ENCODE measurements at places on chromosomes 1 and 21.

- peak; percentile 72 for DNase-seq
These were observed 21.1 kb downstream of the C2CD2 start for GRCh38 chr21:41932576-41933312.

GRCh38 chr21:28237661-28238060 is 755.0 kb downstream of the LTN1 start:
- DNase-seq = no peak

DNA sequence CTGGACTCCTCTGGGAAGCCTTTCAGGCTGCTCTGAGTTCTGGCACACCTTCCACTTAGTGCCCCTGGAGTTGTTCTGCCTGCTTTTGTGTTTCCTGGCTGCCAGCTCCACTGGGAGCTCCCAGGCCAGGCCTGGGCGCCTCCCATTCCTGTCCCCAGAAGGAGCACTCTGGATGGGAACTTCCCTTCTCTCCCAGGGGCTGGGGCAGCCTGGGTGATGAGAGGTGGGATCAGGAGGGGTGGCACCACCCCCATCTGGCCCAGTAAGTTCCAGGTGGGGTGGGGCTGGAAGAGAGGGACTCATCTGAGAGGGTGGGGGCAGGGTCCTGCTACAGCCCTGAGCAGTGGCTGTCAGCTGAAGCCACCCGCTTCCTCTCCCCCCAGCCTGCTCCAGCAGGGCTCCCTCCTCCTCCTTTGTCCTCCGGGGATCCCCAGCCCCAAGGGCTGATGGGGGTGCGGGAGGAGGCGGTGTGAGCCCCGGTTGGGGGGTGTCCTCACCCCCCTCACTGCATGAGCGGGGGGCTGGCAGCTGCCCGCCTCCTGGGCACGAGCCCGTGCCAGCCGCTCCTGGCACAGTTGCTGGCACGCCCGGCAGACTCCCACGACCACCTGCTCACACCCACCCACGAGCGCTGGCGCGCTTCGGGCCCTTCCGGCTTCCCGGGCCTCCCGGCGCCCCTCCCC is 4.7 kb downstream of the FOXO6 start:
- no peak for DNase-seq

- no peak for DNase-seq
These were observed 34.5 kb downstream of the NUAK2 start for GRCh38 chr1:205287076-205287475.

DNA sequence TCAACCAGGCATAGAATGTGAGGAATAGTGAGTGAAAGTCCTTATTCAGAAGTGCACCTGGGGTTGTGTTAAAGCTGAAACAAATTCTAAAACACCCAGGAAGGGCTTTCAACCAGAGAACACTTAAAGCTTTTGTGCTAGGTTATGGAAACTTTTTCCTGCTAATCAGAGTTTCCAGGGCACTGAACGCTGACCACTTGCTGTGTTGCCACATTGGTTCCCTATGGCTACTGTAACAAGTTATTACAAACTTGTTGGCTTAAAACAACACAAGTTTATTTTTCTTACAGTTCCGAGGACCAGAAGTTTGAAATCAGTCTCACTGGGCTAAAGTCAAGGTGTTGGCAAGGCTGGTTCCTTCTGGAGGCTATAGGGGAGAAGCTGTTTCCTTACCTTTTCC is 300.6 kb downstream of the HHAT start:
- no peak for DNase-seq

DNA sequence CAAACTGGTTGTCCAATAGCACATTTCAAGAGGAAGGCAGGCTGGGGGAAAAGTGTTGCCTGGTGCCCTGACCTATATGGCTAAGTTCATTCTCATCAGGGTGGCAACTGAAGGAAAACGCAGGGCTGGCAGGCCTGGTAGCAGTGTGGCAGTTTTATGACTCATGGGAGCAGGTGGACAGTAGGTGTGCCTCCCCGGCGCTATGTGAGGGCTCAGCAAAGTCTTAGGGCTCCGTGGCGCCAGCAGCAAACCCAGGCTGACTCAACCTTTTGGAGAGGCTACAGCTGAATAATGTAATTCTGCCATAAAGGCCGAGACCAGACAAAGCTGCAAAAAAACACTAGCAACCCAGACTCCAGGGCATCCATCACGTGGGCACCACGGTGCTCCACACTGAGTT is 23.6 kb downstream of the GADD45A start:
- no peak for DNase-seq

DNA sequence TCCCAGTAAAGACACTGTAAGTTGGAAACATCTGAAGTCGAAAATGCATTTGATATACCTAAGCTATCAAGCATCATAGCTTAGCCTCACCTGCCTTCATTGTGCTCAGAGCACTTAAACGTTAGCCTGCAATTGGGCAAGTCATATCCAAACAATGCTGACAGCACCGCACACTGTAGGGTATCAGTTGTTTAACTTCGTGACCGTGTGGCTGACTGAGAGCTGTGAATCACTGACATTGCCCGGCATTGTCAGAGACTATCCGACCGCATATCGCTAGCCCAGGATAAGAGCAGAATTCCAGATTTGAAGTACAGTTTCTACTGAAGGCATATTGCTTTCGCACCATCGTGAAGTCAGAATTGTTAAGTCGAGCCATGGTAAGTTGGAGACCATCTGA is 41.5 kb downstream of the GALNT2 start:
- no peak for DNase-seq

DNA sequence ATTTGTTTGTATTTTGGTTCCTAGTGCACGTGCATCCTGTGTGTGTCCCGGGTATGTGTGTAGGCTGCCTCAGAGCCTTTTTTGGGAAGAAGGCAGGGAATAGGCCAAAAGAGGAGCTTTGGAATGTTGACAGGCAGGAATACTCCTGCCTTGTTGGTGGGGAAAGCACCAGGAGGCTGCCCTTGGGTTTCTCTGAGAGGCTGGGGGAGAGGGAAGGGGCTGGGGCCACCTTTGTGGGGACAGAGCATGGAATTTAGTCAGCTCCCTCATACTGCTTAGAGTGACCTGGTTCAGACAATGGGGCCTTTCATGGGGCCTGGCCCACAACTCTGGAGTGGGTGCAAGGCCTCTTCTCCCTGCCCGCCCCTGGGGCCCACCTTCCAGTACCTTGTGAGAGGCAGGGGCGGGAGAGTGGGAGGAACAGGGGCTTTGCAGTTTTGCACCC is 31.3 kb downstream of the ACOT11 start:
- DNase-seq = no peak

DNA sequence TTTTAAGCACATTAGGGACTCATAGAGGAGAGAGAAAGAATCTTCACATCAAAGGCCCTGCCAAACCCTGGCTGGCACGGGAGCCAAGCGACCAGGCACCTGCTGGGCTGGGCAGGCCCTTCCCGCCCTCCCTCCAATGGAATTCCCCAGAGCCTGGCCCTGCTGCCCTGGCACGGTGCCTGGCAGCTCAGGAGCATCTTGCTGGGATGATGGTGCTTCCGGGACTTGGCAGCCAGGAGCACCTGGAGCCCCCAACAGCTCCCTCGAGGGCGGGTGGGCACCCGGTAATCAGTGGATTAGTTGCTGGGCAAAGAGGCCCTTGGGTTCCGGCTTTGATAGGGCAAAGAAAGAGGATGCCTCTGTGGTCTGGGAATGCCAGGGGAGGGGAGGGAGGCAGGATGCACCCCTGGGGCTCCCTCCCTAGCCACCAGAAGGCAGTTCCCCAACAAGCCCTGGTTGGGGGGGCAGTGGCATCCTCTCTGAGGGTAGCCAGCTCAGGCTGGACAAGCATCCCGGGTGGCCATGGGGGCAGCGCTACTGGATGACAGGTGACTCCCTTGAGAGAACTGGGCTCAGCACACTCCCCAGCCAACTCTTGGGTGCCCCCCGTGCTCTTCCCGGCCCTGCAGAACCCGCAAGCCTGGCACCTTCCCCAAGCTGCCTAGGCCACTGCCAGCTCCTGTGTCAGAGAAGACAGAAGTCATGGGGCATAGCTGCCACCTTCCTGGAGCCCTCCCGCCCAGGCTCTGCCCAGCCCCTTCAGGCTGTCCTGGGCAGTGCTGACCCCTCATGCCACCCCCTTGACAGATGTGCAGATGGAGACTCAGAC is 26.4 kb downstream of the KRTAP10-1 start:
- DNase-seq = no peak
